Activated T-helper 1 cell treated with anti-CD3 and anti-CD28 coated beads, Interleukin-2, amount 50 U/mL, for 16 hours (primary cell): ENCODE measurements at places on chromosomes 1 and 21.

GRCh38 chr1:18041102-18041501 lies 66.5 kb upstream of the IGSF21 start:
- no peak for DNase-seq

DNA sequence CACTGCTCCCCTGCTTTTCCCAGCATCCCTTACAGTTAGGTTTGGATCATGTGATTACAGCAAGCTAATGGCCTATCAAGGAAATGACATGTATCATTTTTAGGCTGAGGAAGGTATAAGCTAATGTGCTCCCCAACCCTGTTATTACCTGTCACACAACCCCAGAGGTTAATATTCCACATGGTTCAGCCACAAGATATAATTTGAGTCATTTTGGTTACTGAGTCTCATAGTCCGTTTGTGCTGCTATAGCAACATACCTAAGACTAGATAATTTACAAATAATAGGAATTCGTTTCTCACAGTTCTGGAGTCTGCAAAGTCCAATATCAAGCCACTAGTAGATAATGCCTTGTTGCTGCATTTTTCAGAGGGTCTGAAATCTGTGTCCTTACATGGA lies 29.1 kb upstream of the SLC16A1 start:
- no peak for DNase-seq

GRCh38 chr1:29983321-29983720 lies 740.1 kb downstream of the MATN1 start:
- no peak for DNase-seq

DNA sequence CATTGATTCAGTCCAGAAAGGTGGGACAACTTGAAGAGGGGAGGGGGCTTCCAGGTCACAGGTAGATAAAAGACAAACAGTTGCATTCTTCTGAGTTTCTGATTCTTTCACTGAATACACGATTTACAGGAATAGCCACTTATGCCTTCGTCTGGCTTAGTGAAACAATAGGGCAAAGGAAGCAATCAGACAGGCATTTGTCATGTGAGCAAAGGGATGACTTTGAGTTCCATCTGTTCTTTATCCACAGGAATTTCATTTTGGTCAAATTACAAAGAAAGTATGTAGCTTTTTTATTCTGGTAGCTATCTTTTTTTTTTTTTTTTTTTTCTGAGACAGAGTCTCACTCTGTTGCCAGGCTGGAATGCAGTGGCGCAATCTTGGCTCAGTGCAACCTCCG lies 202.5 kb downstream of the TTLL7 start:
- DNase-seq = no peak

DNA sequence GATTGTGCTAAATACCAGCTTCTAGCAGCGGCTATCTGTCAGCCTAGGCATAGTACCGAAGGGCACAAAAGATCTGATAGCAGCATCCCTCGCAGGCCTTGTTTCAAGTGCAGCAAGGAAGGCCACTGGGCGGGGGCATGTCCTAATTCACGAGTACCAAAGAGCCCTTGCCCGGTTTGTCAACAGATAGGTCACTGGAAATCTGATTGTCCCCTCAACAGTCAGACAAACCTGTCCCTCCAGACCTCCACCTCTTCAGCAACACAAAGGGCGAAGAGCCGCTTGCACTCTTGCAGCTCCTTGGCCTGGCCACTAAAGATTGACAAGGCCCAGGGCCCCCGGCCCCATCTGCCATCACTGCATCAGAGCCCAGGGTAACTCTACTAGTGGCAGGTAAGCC lies 22.7 kb upstream of the CA6 start:
- DNase-seq = no peak

DNA sequence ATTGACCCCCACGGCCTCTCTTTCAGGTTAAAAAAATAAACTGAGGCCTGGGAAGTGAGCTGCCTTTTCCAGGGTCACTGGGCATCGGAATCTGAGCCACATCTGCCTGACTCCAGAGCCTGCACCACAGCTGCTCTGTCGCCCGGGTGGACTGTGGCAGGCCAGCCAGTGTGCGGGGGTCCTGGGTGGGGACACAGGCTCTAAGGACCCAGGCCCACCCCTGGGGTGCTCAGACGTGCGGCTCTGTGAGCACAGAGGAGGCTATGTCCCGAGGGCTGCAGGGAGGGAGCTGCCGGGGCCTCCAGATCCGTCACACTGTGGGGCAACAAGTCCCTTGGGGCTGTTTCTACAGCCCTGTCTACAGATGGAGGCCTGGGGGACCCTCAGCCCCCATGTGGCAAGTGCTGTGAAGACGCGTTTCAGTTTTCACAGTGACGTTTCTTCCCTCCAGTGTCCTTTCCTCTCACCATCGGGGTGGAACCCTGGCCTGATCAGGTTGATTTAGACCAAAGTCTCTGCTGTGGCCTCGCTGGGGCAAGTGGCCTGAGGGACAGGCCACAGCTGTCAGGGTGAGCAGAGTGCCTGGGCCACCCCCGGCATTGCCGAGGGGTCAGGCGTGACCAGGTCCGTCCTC lies 39.2 kb upstream of the ACTRT2 start:
- no peak for DNase-seq
